NCI-H526 (cell line): ENCODE measurements at places on chromosomes 7 and 10.

DNA sequence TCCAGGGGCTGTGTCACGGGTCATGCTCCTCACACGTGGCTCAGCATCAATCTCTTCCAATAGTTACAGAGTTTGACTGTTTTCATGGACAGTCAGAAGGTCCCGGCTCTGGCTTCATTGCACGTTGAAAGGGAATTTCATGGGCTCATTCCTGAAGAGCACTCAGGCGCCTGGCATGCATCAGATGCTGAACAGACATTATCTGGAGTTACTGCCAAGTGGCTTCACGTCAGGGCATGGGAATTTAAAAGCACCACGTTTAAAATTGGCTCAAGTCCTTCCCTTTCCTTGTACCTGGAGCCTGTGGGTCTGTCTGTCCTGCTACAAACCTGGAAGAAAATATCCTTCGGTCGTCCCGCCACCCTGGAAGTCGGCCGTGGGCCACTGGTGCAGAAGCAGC is 50.4 kb downstream of the CFAP46 start:
- DNase-seq, result no peak

GRCh38 chr7:40527723-40528122 is 392.9 kb downstream of the SUGCT start:
- DNase-seq, result no peak

DNA sequence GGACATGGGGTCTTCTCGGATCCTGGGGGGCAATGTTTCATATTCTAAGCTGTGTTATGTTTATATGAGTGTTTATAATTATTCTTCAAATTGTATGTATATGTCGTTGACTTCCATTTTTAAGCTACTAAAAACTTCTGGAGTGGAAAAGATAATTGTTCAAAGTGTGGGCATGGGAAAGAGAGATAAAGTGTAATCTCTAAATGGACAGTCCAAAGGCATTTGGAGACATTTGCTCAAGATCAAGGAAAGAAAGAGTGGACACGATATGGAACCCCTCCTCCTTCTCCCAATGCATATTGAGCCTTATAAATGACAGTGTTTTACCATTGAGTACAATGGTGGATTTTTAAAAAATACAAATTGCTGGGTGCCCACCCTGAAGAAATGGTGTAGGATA is 81.1 kb downstream of the SDHAF3 start:
- no peak for DNase-seq

DNA sequence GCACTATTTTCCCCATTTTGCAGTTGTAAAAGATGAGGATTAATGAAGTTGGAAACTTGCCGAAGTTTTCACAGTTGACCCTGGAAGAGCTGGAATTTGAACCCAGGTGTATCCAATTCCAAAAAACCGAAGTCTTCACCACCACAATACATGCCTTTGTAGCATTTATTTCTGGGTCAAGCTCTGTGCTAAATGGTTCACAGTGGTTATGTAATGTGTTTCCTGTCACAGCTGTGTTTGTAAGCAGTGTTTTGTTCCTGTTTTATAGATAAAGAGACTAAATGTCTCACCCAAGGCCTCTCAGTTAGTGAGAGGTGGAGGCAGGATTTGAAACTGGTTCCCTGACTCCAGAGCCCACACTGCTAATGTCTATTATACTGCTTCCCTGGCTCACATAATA is 17.6 kb downstream of the SFTPA2 start:
- DNase-seq, result no peak

- DNase-seq, result no peak
These were observed 32.6 kb downstream of the LRRTM3 start for GRCh38 chr10:66958466-66958865.

GRCh38 chr10:128058750-128059134 is 67.5 kb downstream of the MKI67 start:
- DNase-seq, result no peak

- DNase-seq, result no peak
These were observed 281.7 kb downstream of the AHR start for GRCh38 chr7:17580141-17580540.
